ENCODE measurements at places on chromosomes 3 and 15.
A peak's percentile ranks its signal among the peaks of the same experiment; 100 is the strongest.

- peak; percentile 27 for DNase-seq
Observed at GRCh38 chr3:123688241-123688747, 103.4 kb upstream of the HACD2 start.

GRCh38 chr3:101988596-101988995, 139.3 kb downstream of the NFKBIZ start:
- peak; percentile 50 for DNase-seq

GRCh38 chr3:150064971-150065370, 94.3 kb upstream of the PFN2 start:
- no peak for DNase-seq

DNA sequence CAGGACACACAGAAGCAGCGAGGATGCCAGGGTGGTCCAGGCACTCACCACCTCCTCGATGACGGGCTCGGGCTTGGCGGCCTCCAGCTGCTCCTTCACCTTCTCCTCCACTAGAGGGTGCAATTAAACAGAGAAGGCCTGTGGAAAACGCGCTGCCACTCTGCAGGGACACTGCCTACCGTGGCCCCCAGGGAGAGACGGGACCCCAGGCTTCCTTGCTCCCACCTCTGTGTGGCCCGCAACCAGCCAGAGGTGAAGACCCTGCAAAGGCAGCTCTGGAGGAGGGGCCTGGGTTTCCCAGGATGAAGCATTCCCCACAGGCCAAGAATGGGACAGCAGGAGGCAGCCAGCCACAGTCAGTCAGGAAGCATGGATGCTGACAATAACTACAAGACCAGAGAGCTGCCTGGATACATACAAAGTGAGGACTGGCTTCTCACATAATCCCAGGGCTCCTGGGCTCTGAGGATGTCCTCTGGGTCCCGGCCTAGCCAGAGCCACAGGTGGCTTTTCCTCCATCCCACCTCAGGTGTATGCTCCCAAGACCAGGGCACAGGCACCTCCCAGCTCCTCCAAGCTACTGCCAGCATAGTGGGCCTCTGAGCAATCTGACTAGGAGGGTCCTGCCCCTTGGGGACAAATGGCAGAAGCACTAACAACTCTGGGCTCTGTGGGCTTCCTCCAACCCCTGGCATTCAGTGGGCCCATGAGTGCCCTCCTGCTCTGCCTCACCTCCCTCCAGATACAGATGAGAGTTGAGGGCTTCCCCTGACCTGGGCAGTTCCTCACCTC, 46.2 kb downstream of the PTH1R start:
- peak; percentile 62 for DNase-seq

- no peak for DNase-seq
Observed at GRCh38 chr3:48415251-48415953, 14.5 kb downstream of the PLXNB1 start.

- no peak for DNase-seq
Observed at GRCh38 chr3:82274897-82275296, 513.5 kb upstream of the GBE1 start.

GRCh38 chr3:6680119-6680806, 180.7 kb upstream of the GRM7 start:
- DNase-seq, result peak; percentile 87

DNA sequence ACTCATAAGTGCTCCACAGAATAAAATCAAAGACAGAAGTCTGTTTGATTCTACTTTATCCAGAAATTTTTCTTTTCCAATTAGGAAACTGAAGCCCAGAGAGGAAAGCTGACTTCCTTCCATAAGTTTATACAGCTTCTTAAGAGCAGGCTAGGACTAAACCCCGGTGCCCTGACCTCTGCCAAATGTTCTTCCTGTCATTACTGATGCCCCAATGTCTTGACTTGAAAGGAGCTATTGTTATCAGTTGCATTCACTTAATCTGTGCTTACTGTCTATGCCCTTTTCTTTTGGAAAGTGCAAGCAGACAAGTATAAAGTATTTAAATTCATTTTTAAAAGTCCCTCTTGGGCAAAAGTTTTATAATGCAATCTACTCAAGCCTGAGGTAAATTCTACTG, 18.1 kb downstream of the CD200 start:
- DNase-seq, result no peak

- peak; percentile 40 for DNase-seq
Observed at GRCh38 chr3:124780761-124781475, 50.7 kb downstream of the UMPS start.

- no peak for DNase-seq
Observed at GRCh38 chr15:98731712-98732450, 83.5 kb downstream of the IGF1R start.

- no peak for DNase-seq
Observed at GRCh38 chr3:173249457-173249856, 108.4 kb upstream of the SPATA16 start.

GRCh38 chr15:99453637-99454030, 112.2 kb upstream of the MEF2A start:
- no peak for DNase-seq

- peak; percentile 56 for DNase-seq
Observed at GRCh38 chr3:127673191-127674100, 694 bp downstream of the ABTB1 start.

DNA sequence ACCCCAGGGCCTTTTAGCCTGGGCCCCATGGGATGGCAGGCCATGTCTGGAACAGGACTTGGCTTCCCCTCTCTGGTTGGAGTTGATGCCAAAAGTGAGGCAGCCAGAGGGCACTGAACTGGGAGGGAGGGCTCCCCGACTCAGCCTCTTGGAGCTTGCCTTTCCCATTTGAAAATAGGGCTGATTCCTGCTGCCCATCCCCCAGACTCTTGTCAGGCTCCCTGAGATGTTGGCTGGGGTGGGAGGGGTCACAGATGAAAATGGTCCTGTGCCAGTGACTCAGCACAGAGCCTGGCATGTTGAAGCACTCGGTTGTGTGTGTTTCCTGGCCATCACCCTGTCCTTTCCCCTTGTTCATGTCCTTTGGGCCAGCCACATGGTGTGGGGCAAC, 6.6 kb downstream of the PPCDC start:
- DNase-seq, result no peak

DNA sequence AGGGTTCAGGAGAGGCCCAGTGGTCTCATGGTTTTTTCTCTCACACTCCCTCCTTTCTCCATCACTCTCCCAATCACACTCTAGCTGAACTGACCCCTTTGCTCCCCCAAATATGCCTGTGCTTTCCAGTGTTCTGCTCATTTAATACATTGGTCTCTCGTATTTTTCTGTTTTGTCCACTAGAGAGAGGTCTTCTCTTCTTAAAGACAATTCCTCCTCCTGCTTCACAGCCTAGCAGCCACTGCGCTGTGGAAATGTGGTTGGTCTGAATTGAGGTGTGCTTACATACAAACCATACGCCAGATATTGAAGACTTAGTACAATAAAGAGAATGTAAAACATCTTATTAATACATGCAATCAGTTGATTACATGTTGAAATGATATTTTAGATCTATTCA, 60.6 kb upstream of the XCR1 start:
- peak; percentile 37 for DNase-seq

GRCh38 chr3:196408565-196409300, 23.5 kb downstream of the UBXN7 start:
- no peak for DNase-seq

GRCh38 chr3:102165367-102165766, 269.4 kb upstream of the ZPLD1 start:
- no peak for DNase-seq

- peak; percentile 23 for DNase-seq
Observed at GRCh38 chr3:152026033-152026556, 152.7 kb downstream of the SUCNR1 start.

GRCh38 chr3:188037195-188037718, 116.7 kb upstream of the LPP start:
- DNase-seq, result no peak

DNA sequence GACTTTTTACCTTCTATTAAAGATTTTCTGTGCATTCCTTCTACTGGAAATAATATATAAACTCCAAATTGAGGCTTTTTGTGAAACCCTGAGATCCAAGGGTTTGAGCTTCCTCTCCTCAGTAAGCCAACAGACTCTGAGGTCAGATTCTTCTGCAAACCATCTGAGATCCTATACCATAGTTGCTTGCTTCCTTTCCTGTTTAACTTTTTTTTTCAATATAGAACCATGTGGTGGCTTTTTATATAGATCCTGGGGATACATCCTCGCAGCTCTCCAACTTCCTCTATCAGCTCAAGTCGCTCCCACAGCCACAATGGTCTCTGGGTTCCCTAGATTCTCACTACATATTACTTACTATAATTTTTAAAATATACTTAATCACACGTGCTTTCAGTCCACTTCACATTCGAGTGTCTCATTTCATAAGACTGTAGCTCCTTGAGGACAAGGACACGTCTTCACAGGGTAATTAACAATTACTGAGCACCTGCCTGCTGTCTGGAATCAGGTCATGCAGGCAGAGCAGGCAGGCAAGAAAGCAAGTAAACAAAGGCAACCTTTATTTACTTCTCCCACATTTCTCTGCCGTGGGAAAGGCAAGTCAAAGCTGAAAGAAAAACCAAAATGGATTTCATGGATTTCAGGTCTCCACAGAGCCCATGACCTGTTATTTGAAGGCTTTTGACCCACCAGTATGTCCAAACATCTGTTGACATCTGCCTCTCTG, 941.5 kb downstream of the FHIT start:
- no peak for DNase-seq

DNA sequence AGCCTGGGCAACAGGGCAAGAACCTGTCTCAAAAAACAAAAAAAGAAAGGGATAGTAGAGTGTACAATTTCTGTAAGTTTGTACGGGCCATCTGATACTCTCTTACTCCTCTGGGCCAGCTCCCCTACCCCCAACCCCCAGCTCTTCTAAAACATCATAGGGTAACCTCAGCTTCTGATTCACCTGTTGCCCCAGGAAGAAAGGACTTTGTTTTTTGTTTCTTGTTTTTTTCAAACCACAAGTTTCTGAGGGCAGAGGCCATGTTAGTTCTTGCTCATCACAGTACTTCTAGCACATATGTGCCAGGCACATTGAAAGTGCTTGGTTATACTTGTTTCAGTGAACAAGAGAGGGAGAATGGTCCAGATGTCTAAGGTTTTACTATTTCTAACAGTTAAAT, 20.2 kb downstream of the ATOSA start:
- peak; percentile 88 for DNase-seq

- no peak for DNase-seq
Observed at GRCh38 chr3:71129611-71130431, 453.7 kb downstream of the FOXP1 start.

- DNase-seq, result no peak
Observed at GRCh38 chr3:195285372-195285771, 14.4 kb upstream of the XXYLT1 start.

GRCh38 chr3:42804106-42804830, at the start of gene HIGD1A:
TSS of gene HIGD1A (minus strand) at chr3:42804490. CDS start at chr3:42794253, 10,237 bp downstream.
- DNase-seq, result peak; percentile 98
